CD4-positive, alpha-beta memory T cell (primary cell): ENCODE measurements at places on chromosomes 13 and 19. TPM values are rescaled to one million over a fixed set of nuclear protein-coding genes. Genes with fewer than 3 reads are reported as not detected.

- no peak for DNase-seq
Measured at GRCh38 chr19:8461891-8462290, 17.1 kb downstream of the HNRNPM start.

DNA sequence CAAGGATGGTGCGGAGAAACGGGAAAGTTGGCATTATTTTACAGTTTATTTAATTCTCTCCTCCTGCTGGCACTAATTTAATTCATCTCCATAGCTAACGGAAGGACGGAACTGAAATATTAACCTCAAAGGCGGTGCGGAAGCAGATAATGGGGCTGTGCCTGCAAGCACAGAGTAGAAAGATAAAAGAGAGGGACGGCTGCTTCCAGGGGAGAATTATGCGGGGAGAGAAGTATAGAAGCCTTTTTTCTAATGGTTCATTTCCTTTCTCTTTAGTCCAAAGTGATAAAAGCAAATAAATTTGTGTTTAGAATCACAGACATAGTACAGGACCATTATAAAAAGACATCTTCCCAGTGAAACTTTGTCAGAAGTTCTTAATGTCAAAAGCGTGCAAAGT, 34.5 kb upstream of the UQCRFS1 start:
- no peak for DNase-seq

DNA sequence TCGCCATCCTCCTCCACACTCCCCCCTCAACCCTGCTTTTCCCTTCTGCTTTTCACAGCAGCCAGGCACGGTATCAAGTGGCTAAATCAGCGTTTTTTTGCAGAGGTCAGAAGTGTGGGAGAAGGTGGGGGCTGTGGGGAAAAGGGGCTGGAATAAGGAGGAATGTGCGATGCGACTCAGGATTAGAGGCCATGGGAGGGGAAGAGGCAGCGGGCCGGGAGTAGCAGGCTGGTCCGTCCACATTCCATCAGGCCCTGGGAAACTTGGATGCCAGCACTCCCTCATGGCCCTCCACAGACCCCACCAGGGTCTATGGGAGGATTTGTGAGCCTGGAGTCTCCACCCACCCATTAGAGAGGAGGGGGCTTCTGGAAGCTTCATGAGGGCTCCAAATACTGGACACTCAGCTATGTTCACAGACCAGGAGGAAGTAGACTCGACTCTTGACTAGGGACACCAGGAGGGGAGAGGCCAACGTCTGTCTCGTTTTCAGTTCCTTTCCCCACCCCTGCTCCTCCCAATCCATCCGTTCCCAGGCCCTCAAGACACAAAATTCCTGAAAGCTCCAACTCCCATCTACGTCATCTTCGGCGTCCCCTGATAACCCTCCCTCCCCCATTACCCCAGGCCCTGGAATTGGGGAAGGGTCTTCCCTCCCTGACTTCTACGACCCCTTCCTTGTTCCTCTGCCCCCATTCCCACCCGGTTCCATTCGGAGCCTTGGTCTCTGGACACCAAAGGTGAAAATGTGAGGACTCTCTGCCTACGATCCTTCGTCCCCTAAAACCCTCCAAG, 3.3 kb upstream of the KCNC3 start:
- no peak for DNase-seq

GRCh38 chr13:24097064-24097463, 63.5 kb upstream of the SPATA13 start:
- DNase-seq: no peak

Gene GGN
- polyA plus RNA-seq: not detected

DNA sequence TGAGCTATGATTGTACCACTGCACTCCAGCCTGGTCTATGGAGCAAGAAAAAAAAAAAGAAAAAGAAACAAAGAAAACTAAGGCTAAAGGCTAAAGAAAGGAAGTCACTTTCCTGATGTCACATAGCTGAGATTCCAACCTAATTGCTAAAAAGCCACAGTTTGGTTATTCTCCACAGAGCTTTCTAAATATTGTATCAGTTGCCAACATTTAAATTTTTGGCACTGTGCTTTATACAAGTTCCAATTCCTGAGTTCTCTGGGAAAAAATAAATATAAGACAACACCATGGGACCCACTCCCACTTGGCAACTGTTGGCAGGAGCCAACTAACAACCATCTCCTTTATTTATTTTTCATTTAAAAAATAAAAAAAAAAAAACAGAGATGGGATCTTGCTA, 11.2 kb upstream of the LYPD3 start:
- no peak for DNase-seq

Gene IGFL2
- polyA plus RNA-seq: 0.28 TPM

- DNase-seq: no peak
Measured at GRCh38 chr19:35449359-35450043, 1.4 kb downstream of the FFAR2 start.

GRCh38 chr13:28339419-28339818, 155.5 kb downstream of the FLT1 start:
- no peak for DNase-seq

- DNase-seq: peak; percentile 29
Measured at GRCh38 chr19:41927497-41928192, 604 bp downstream of the ERFL start.

DNA sequence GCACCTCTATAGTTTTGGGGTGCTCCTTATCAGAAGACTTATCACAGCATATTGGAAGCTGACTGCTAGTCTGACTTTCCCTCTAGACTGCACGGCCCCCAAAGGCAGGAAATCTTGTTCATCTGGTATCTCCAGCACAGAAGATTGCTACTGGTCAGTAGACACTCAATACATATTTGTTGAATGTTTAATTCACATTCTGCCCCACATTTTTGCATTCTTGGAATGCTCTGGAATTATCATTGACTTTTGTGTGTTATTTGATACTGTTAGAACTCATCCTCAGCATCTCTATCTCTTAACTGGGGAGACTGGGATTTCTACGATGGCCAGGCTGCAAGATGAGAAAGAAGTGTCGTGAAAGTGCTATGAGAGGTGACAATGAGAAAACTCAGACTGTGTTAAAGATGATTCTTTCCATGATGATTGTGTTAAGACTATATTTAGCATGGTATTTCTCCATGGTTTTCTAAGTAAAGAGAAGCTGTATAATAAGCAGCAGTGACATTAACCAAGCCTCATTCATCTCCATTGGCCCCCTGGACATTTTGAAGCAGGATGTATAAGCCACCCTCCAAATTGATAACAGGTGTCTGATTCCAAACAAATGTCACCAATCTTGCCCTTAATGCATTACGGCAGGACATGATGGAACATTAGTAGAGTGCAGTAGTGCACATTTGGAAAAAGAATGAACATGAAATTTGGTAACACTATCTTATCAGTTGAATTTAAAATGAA, 440.9 kb downstream of the RFC3 start:
- DNase-seq: no peak

Gene GPC6
- polyA plus RNA-seq: not detected

Gene CELF5
- polyA plus RNA-seq: not detected

DNA sequence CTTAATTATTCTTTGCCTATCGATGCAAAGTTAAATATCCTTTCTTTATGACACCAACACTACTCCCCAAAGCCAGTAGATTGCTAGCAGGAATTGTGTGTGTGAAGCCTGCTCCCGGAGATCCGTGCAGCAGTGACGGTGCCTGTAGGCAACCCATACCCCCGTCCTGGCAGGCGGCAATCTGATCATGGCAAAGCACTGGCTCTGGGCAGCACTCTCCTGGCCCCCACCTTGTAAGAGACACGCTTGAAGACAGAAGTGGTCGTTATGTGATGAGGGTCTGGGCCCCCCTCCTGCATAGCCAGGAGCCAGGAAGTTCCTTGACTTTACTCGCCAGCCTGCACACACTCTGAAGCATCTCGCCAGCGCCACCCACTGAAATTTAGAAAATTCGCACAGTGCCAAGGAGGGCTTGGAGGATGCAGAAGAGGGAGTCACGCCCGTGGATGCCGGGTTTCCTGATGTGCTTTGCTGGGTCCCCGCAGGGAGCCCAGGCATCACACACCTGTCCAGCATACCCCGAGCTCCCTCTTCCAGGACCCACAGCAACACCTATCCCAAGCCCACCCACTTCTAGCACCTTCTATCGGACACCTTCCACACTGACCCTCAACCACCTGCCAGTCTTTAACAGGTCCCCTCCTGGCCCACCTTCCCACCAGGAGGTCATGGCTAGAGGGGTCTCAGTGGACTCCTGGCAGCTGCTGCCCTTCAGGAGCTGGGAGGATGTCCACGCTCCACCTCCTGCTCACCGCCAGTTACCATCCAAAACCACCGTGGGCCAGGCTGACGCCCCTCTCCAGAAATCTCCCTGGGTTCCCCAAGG, 54.5 kb downstream of the CEBPG start:
- no peak for DNase-seq

GRCh38 chr19:43997631-43998290, 5.0 kb upstream of the ZNF230 start:
- DNase-seq: no peak

- DNase-seq: no peak
Measured at GRCh38 chr19:38114651-38115050, 109.4 kb downstream of the DPF1 start.

DNA sequence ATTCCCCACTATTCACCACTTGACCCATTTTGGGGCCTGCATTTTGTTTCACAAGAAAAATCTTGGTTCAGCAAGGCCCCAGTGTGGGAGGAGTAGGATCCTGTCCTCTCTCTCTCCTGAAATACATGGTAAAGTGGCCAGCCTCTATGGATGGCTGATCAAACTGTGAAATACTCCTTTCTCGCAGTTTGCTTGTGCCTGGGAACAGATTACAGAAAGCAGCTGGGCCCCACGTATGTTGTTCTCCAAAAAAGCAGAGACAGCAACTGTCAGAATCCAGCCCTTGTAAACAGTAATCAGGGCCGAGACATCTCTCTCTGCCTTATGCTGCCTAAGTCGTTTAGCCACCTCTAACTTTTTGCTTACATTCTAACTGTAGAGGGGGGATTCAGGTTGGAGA, 61.0 kb upstream of the RAP2A start:
- DNase-seq: no peak

GRCh38 chr19:10858204-10858828, 10.1 kb downstream of the C19orf38 start:
- DNase-seq: no peak

Gene GSK3A
- polyA plus RNA-seq: 23.6 TPM

Gene C19orf67
- not detected for polyA plus RNA-seq

Gene C13orf46
- polyA plus RNA-seq: 1.5 TPM

Gene NDUFB7
- polyA plus RNA-seq: 252 TPM

Gene EGLN2
- 141 TPM for polyA plus RNA-seq

DNA sequence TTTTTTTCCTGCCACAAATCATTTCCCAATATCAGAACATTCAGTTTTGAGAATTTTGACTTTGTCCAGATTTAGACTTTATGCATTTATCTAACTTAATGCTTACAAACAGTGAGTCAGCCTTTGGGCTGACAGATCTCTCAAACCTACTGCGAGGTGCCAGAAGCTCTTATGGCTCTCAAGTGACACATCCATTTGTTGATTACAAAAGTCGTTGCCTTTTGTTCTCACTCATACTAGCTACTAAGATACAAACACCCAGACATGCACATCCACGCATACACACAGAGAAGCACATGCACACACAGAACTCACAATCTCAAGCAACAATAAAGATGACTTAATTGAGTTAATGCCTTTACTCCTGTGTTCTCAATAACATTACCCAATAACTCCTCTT, 1147.5 kb downstream of the DIAPH3 start:
- DNase-seq: no peak
